ENCODE measurements at places on chromosomes 16 and 17.

DNA sequence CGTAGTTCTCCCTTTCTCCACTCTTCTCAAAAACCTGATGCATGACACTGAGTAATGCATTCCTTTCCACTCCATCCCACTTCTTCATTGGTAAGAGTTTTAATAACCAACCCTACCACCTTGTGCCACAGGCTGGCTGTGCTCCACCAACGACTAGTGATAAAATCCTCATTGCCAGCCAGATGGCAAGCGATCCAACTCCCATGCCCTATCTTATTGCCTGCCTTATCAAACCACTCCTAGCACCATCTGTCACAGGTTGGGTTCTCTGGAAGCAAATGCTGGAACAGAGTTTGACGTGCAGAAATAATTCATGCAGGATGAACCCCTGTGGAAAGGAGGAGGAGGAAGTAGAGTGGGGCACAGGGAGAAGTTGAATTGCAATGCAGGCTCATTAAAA, 99.5 kb downstream of the CHD9NB start:
- DNase-seq, result no peak

DNA sequence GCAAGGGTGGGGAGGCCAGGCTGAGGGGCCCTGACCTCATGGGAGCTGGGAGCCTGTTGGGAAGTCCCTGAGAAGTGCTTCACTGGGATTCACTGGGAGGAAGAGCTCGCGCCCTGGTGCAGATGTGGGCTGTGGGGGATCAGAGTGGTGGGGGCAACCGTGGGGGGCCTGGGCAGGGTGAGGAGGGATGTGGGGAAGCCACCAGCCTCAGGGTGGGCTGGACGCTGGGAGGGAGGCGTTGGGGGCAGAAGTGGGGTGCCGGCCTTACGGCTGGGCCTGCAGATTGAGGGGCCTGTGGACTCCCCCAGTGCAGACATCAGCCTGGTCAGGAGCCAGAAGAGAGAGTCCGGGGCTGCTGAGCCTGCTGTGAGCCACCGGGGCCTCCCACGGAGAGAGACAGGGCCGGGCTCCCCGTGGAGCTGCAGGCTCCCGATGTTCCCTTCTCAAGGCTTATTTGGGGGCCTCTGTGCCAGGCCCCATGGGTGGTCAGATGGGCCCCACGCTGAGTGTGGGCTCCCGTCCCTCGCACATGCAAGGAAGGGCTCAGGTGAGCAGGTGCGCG, 7.8 kb downstream of the DPEP1 start:
- no peak for DNase-seq

- no peak for DNase-seq
Measured at GRCh38 chr17:79579074-79579800, 31.6 kb downstream of the RBFOX3 start.

- DNase-seq, result peak; percentile 82
Measured at GRCh38 chr17:42548070-42548837, 4.5 kb upstream of the HSD17B1 start.

DNA sequence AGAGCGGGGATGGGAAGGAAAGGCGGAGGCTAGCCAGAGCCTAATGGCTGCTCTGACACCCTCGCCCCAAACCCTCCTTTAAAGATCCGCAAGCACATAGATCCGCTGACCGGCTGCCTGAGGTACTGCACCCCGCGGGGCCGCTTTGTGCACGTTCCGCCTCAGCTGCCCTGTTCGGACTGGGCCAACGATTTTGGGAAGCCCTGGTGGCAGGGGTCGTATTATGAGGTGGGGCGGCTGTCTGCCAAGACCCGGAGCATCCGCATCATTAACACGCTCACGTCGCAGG, 663 bp downstream of the CYB5D1 start:
- DNase-seq, result peak; percentile 49

GRCh38 chr17:19502517-19502916, 31.1 kb upstream of the SLC47A1 start:
- no peak for DNase-seq

- peak; percentile 19 for DNase-seq
Measured at GRCh38 chr17:58531661-58532554, 17.5 kb upstream of the MTMR4 start.

DNA sequence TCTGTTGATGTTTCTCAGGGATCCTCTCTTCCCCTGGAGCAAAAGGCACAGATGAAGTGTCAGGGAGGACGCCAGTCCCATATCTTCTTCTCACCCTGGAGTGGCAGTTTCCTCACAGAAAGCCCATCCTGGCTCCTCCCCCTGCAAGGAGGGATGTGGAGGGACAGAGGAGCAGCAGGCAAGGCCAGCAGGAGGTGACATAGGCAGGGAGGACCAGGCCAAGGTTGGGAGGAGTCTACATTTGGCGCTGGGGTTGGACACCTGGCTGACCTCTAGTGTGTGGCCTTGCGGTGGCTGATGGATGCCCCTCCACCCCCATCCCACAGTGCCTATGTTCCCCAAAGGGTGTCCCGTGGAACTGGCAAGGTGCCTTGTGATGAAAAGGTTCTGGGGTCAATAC, 125.4 kb downstream of the SEC14L1 start:
- no peak for DNase-seq

DNA sequence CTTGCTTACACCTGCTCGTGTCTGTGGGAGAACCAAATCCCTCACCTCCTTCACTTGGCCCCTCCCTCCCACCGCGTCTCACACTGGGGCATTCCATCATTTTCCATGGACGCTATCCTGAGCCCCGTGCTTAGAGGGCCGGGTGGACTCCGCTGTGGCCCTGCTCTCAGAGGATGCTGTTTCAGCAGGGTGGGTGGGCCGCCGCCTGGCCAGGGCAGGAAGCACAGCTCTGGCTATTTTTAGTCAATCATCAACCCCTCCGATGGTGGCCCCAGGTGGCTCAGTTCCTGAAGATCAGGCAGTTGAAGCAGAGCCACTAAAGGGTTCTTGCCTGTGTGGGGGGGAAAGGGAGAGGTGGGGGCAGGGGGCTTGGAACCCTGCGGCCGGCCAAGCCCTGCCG, 230.3 kb downstream of the ENGASE start:
- no peak for DNase-seq

- DNase-seq, result no peak
Measured at GRCh38 chr16:81121474-81121990, 25.3 kb upstream of the GCSH start.

DNA sequence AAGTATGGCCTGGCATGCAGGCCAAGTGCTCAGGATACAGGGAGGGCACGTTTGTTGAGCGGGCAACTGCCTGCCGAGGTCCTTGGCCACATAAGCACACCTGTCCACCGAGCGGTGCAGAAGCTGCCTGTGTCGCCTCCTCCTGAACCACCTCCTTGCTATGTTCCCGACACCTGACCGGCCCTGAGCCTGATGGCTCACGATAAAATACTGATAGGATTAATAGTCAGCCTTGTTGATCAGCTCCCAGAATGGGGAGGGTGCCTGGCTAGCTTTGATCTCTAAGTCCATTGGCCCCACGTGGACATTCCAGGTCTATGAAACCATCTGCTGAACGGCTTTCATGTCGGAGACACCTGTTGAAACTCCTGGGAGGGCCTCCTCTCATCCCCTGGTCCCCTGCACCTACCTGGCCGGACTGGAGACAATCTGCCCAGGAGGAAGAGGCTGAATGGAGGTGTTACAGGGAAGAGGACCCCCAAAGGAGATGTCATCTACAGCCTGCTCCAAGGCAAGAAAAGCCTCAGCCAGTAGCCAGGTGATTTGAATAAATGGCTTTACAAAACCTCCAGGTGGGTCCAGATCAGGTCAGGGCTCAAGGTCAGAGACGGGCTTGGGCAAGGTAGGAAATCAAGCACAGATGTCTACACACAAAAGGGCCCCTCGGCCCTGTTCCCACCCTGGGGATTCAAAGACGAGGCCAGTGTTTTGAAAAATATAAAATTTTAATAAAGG, 33.4 kb downstream of the AXIN2 start:
- no peak for DNase-seq

GRCh38 chr16:986925-987582, 5.5 kb downstream of the SOX8 start:
- DNase-seq, result no peak

- no peak for DNase-seq
Measured at GRCh38 chr17:50657627-50658026, 22.9 kb downstream of the ABCC3 start.

- DNase-seq, result no peak
Measured at GRCh38 chr17:41284043-41284442, 8.5 kb downstream of the KRTAP9-7 start.

GRCh38 chr17:29041571-29041970, 1.4 kb upstream of the PIPOX start:
- DNase-seq, result no peak

GRCh38 chr17:66073384-66073783, 118.5 kb downstream of the CEP112 start:
- no peak for DNase-seq

DNA sequence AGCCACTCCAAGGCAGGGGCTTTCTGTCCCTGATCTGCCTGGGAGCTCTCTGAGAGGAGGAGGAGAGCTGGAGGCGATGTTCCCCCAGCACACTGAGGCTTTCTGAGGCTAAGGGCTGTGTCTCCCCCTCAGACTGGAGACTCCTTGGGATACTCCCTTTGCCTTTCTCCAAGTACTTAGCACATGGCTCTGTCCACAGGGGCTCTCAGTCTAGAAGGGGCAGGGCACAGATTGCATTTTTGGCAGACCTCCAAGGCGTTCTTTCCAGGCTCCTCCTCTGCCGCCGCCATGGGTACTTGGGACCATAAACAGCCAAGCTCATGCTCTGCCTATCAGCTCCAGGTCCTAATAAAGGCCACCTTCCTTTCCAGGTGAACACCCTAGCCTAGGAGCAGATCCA, 1.8 kb upstream of the GIP start:
- no peak for DNase-seq

GRCh38 chr17:45246861-45247428, 14.9 kb downstream of the SPATA32 start:
- DNase-seq, result no peak

DNA sequence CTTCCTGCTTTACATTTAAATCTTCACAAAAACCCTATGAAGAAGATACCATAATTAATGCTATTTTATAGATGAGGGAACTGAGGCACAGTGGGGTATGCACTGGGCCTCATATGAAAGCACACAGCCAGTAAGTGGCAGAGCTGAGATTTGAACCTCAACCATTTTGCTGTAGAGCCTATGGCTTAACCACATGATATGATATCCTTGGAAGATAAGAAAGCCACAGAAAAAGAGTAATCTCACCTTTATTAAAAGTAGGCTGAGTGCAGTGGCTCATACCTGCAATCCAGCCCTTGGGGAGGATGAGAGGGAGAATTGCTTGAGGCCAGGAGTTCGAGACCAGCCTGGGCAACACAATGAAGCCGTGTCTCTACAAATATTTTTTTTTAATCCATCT, 15.0 kb upstream of the TOB1 start:
- no peak for DNase-seq

GRCh38 chr17:83161298-83162034, 82.1 kb downstream of the METRNL start:
- DNase-seq, result no peak

DNA sequence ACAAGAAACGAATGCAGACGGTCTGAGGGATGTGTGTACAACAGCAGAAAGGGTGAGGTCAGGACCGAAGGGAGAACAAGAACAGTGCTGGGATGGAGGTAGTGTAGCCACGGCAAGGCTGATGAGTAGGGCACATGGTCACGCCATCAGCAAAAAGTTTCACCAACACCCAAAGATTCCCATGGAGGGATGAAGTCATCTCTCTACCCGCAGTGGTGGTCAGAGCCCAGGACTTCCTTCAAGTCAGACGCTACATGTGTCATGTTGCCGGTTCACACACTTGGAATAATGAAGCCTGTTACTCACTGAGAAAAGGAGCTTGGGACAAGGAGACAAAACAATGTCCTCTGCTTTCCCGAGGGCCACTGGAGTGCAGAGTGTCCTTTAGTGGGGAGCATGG, 79.7 kb downstream of the SALL1 start:
- DNase-seq, result no peak

- DNase-seq, result no peak
Measured at GRCh38 chr17:78361225-78361701, 1.4 kb upstream of the SOCS3 start.

- peak; percentile 75 for DNase-seq
Measured at GRCh38 chr17:28763804-28764266, 20.0 kb downstream of the TRAF4 start.

DNA sequence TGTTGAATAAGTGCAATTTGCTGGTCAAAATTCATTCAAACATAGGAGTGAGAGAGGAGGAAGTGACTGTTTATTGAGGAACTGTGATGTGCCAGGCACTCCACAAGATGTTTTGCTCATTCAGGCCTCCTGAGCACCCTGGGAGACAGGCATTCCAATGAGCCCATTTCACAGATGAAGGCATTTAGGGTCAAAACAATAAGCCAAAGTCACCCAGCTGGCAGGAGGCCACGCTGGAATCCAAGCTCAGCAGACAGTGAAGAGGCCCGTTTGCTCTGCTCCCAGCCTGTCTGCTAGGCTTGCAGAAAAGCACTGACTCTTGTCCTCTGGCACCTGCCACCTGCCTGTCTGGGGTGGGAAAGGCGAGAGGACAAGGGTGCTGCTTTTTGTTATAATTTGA, 10.1 kb upstream of the SLC25A39 start:
- no peak for DNase-seq

DNA sequence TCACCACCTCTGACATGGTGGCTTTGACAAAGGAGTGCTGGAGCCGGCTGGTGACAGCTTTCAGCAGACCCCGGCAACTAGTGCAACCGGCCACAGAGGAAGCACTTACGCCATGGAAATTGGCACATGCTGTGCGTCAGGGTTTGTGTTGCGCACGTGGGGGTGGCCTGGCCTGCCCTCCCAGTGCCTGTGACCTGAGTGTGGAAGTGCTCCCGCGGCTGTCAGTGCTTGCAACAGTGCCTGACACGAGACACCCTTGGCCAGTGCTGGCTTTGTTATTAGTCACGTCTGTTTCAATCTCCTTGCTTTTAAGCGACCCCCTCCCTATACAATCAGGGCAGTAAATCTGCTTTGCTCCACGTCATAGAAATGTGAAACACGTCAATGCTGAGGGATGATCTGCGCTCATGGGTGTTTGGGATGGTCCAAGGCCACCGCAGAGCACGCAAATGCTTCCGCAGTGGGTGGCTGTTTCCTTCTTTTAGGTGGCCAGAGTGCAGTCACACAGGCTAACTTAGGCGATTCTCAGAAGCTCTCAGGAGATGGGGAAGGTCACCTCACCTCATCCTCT, 64.3 kb downstream of the PGS1 start:
- DNase-seq, result no peak

- DNase-seq, result no peak
Measured at GRCh38 chr17:19915245-19915978, 47.7 kb upstream of the ULK2 start.

- DNase-seq, result no peak
Measured at GRCh38 chr16:72969146-72969545, 78.8 kb downstream of the ZFHX3 start.

DNA sequence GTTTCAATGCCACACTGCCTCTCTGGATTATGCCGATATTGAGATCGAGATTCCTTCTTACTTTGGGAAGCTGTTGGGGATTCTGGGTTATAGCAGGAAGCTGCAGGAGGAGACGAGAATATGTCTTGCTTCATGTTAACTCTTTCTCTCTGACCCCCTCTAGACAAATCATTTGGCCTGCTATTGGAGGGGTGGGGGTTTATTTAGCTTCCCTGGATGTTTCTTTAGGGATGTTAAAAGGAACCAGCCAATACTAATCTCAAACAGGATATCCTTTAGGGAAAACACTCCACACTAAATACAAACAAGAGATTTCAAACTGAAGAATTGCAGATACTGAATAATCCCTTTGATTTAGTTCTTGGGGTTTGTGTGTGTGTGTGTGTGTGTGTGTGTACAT, 102.6 kb downstream of the TMEM100 start:
- no peak for DNase-seq
